ENCODE measurements at places on chromosomes 16 and 17.

DNA sequence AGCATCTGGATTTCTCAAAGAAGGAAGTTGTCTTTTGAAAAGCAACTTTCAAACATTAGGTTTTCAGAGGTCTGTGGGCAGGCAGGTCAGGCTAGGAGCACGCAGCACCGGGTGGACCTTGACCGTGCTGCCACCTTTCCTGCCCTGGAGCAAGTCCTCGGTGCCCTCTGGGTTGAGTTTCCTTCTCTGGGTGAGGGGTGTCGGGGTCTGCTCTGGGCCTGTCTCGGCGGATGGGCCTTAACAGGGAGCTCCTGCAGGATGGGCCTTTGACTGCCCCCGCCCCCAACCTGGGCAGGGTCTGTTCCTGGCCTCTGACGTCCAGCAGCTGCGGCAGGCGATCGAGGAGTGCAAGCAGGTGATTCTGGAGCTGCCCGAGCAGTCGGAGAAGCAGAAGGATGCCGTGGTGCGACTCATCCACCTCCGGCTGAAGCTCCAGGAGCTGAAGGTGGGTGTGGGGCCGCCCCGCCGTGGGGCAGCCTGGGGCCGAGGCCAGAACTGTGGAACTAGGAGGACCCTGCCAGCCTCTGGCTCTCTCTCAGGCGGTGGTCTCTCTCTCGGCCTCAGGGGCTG, 8.7 kb downstream of the DEF8 start:
- no peak for ATAC-seq

GRCh38 chr17:1764284-1764683, 2.4 kb downstream of the SERPINF1 start:
- ATAC-seq: peak; percentile 82

DNA sequence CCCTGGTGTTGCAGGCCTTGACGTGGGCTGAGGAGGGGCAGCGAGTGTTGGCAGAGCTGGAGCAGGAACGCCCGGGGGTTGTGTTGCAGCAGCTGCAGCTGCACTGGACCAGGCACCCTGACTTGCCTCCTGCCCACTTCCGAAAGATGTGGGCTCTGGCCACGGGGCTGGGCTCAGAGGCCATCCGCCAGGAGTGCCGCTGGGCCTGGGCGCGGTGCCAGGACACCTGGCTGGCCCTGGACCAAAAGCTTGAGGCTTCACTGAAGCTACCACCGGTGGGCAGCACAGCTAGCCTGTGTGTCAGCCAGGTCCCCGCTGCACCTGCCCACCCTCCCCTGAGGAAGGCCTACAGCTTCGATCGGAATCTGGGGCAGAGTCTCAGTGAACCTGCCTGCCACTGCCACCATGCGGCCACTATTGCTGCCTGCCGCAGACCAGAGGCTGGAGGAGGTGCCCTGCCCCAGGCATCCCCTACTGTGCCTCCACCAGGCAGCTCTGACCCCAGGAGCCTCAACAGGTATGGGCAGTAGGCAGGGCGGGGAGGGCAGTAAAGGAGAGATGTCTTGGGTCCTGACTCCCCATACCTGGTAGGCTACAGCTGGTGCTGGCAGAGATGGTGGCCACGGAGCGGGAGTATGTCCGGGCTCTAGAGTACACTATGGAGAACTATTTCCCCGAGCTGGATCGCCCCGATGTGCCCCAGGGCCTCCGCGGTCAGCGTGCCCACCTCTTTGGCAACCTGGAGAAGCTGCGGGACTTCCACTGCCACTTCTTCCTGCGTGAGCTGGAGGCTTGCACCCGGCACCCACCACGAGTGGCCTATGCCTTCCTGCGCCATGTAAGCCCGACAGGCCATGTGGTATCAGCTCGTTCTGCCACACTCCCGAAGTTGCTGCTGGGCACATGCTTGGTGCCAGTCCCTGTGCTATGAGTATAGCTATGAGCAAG, 5.6 kb downstream of the PLEKHG4 start:
- ATAC-seq: no peak

DNA sequence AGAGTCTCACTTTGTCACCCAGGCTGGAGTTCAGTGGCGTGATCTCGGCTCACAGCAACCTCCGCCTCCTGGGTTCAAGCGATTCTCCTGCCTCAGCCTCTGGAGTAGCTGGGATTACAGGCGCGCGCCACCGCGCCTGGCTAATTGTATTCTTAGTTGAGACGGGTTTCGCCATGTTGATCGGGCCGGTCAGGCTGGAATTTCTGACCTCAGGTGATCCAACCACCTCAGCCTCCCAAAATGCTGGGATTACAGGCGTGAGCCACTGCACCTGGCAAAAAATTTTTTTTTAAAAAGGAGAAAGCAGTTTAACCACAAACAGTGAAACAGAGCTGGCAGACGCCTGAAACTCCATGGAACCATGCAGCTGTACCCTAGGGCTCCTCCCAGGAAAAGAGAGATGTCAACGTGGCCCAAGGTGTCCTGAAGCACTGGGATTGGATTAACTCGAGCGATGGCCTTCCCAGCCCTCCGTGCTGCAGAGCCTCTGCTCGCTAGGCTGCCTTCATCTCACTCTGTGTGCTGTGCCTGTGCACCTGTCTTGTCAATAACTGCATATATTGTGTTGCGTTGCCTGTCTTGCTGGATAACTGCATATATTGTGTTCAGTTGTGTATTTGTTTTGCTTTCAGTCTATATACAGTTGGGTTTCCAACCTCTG, 29.6 kb upstream of the FOXK2 start:
- no peak for ATAC-seq

DNA sequence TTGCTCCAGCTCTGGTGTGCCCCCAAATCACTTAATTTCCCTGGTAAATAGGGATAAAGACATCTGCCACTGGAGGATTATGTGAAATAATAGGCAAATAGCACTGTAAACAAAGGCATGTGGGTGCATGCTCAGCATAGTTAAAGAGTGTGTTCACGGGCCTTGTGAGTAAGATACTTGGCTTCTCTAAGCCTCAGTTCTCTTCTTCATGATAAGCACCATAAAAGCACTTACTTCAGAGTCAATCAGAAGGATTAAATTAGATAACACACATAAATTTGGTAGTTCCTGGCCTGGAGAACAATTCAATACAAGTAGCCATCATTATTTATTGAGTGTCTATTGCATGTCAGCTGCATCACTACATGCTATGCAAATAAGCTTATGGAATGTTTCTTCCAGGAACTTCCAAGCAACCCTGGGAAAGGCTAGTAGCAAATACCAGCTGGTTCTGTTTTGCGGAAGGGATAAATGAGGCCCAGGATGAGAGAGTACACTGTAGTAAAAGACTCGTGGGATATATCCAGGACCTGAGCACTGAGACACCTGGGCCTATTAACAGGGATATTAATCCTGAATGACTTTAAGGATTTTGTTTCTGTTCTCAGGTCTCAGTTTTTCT, 14.5 kb downstream of the CCL11 start:
- no peak for ATAC-seq

DNA sequence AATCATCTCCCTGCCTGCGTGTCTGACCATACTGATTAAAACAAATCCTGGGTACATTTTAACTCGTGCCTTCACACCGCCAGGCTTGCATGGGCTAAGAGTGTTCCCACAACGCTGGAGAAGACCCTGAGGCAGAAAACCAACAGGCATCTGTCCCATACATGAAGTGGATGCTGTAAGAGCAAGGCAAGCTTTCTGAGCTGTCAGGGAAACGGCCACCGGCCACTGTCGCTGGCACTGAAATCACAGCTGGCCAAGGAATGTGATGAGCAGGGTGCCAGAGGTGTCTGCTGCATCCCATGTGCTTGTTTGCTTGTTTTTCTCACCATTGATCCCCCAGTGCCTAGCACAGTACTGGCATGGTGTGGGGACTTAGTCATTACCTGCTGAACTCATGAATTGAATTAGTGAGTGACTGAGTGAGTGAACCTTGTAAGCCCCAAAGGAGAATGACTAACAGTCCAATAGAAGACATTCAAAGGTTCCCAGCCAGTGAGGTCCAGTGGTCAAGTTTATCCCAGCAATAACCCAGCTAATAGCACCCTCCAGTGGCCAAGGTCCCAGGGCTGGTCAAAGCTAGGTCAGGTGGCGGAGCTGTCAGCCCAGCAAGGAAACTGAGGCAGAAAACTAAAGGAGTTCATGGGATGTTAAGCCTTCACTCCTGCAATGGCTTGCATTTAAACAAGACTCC, 92.7 kb upstream of the CDH5 start:
- ATAC-seq: no peak

GRCh38 chr17:60321336-60322055, 70.4 kb downstream of the USP32 start:
- ATAC-seq: no peak
